Posterior vena cava (tissue), 2 donors: ENCODE measurements at places on chromosomes 4 and X. TPM values are rescaled to one million over a fixed set of nuclear protein-coding genes. Genes with fewer than 3 reads are reported as not detected.

The EXOC1 gene
- 34.3 TPM for total RNA-seq

The SH3D19 gene
- 118 TPM for total RNA-seq

The CTAG1B gene
- not detected for total RNA-seq

The UGT2A3 gene
- not detected for total RNA-seq

The CPLX1 gene
- total RNA-seq: 5.1 TPM

The PF4V1 gene
- total RNA-seq: not detected

- DNase-seq: no peak
Observed at GRCh38 chr4:52968691-52969090, 106.6 kb downstream of the RASL11B start.

- DNase-seq: peak; percentile 52
Observed at GRCh38 chr4:7201420-7202305, 9.3 kb downstream of the SORCS2 start.

- no peak for DNase-seq
Observed at GRCh38 chr4:184805462-184806228, 20.1 kb downstream of the ACSL1 start.

GRCh38 chr4:169803413-169803812 is 45.7 kb upstream of the HPF1 start:
- DNase-seq: no peak

GRCh38 chr4:133866328-133866699 is 335.3 kb downstream of the PABPC4L start:
- no peak for DNase-seq

DNA sequence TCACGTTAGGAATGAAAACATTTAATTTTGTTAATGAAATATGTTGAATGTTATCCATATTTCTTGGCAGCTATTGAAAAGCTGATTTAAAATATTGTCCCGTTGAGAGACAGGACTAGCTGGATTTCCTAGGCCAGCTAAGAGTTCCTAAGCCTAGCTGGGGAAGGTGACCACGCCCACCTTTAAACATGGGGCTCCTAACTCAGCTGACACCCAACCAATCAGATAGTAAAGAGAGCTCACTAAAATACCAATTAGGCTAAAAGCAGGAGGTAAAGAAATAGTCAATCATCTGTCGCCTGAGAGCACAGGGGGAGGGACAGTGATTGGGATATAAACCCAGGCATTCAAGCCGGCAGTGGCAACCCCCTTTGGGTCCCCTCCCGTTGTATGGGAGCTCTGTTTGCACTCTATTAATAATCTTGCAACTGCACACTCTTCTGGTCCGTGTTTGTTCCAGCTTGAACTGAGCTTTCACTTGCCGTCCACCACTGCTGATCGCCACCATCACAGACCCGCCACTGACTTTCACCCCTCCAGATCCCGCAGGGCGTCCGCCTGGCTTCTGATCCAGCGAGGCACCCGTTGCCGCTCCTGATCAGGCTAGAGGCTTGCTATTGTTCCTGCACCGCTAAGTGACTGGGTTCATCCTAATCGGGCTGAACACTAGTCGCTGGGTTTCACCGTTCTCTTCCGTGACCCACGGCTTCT is 308.9 kb downstream of the GLUD2 start:
- no peak for DNase-seq

- DNase-seq: no peak
Observed at GRCh38 chr4:105352826-105353225, 121.0 kb downstream of the PPA2 start.

DNA sequence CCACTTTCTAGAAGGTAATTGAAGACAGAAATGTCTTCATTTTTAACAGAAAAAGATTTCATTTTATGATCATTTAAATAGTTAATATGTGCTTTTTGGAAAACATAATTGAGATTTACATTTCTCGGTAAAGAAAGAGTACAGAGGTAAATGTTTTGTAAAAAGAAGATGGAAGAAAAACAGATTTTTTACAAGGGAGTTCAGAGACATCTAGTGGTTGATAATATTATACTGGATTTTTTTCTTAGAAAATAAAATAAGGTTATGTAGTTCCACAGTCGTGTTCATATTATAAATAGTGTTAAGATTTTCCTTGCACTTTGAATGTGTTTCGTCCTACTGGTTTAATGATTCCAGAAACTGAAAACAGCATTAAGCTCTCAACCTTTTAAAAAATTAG is 60.6 kb downstream of the SMARCA1 start:
- no peak for DNase-seq

GRCh38 chr4:33911959-33912358 is 2332.4 kb downstream of the ARAP2 start:
- no peak for DNase-seq

DNA sequence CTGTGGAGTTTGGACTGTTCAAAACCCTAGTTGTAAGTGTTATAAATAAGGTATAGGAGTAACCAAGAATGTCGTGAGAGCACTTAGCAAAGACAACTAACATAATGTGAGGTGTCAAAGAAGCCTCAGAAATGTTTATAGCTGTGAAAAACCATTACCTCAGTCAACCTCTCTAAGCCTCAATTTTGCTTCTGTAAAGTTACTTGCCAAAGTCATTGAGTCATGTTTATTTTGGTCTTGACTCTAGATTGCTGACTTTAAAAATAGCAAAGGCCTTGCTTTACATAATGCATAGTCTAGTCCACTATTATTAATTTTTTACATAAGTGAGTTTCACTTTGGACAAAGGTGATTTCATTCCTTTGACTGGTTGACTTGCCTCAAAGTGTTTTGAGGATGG is 257.6 kb upstream of the CXXC4 start:
- DNase-seq: no peak

GRCh38 chrX:73262991-73263390 is 48.3 kb upstream of the NAP1L2 start:
- DNase-seq: no peak

- no peak for DNase-seq
Observed at GRCh38 chr4:37836838-37837440, 10.5 kb downstream of the PGM2 start.

GRCh38 chrX:106171293-106171820 is 3.3 kb downstream of the PWWP3B start:
- no peak for DNase-seq

- no peak for DNase-seq
Observed at GRCh38 chrX:45847961-45848360, 647.3 kb upstream of the DIPK2B start.

DNA sequence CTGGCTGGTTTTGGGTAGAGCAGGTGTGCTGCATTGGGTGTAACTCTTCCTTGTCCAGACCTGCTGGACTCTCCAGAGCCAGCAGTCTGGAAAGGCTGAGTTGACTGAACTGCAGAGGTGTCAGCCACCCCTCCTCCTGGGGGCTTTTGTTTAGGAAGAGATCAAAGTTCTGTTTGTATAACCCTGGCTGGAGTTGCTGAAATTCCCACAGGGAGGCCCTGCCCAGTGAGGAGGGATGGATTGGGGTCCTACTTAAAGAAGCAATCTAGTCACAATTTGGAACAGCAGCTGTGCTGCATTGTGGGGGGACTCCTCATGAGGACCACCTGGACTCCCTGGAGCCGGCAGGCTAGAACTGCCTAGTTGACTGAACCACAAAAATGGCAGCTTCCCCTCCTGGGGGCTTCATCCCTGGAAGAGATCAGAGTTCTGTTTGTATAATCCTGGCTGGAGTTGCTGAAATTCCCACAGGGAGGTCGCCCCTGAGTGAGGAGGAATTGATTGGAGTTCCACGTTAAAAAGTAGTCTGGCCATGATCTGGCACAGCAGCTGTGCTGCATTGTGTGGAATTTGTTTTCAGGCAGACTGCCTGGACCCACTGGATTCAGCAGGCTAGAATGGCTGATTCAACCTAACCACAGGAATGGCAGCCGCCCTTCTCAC is 264.9 kb upstream of the ZC4H2 start:
- DNase-seq: no peak

DNA sequence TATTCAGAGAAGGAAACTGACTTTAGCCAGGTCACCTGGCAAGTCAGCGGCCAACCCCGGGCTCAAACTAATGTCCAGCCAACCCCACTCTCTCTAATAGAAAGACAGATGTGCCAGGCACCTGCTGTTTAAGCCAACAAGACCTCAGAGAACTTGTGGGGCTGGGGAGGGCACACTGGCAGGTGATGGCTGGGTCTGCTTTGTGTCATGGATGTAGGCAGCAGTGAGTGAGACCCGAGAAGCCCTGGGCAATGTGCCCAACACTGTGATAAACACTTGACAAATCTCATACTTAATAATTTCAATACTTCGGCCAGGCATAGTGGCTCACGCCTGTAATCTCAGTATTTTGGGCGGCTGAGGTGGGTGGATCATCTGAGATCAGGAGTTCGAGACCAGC is 9.0 kb upstream of the CD99L2 start:
- DNase-seq: no peak

- no peak for DNase-seq
Observed at GRCh38 chr4:53800741-53801140, 209.5 kb upstream of the LNX1 start.

DNA sequence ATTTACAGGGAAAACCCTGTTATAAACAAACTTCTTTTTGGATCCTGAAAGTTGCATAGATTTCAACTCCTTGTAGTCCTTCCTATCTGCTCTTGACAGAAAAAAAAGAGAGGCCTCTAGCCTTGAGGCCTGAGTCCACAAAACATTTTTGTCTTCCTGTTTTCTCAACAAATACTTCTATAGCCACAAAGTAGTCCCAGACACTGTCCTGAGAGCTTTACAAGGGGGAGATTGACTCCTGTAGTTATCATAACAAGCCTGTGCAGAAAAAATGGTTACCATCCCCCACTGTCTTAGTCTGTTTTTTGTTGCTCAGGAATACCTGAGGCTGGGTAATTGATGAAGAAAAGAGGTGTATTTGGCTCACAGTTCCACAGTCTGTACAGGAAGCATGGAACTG is 35.2 kb downstream of the PCDH7 start:
- DNase-seq: no peak

DNA sequence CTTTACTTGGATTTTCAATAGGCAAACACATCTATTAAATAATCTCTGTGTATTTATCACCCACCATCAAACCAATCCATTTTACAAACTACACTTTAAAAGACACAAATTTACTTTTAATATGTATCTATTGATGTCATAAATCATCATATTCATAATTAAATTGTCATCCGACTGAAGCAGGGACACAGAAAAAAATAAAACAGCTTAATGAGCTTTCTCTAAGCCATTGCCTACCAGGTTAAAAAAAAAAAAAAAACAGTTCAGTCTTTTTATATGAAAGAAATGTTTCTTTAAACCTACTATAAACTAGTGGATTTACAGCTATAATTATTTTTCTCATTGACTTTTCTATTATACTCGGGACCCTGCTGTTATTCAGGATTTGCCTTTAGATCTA is 57.3 kb downstream of the PABPC4L start:
- DNase-seq: no peak

DNA sequence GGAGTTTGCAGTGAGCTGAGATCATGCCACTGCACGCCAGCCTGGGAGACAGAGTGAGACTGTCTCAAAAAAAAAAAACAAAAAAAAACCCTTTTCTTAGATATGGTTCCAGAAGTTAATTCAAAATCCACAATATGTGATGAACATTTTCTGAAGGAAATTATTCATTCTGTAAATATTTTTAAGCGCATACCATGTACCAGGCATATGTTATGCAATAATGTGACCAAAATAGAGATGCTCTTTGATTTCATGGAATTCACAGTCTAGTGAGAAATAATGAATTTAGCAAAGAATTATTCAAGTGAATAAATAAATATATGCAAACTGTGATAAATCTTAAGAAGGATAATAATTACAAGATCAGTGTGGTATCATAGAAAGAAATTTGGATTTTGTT is 174.7 kb downstream of the GC start:
- no peak for DNase-seq

- DNase-seq: no peak
Observed at GRCh38 chr4:103915224-103915869, 195.6 kb upstream of the TACR3 start.
